Stimulated activated CD8-positive, alpha-beta memory T cell treated with anti-CD3 and anti-CD28 coated beads, Interleukin-15, amount 100 ng/mL, for 4 hours (primary cell): ENCODE measurements at places on chromosomes 13 and 19.

DNA sequence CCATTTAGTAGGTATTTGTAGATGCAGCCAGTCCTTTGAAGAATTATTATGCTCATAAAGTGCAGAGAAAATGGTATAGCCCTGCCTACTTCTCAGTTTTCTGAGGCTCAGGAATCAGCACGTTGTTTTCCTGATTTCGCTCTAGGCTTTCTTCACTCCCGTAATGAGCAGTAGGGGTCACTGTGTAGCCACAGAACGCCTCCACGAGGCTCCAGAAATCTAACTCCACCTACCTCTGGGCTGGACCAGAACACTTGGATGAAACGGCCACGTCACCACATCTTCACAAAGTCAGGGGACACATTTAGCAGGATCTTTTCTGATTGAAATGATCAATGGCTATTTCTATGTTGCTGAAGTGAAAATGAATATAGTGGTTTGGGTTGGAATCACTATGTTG, 49.8 kb upstream of the GTF3A start:
- no peak for DNase-seq

- no peak for DNase-seq
Measured at GRCh38 chr13:96824140-96824539, 170.1 kb downstream of the OXGR1 start.

DNA sequence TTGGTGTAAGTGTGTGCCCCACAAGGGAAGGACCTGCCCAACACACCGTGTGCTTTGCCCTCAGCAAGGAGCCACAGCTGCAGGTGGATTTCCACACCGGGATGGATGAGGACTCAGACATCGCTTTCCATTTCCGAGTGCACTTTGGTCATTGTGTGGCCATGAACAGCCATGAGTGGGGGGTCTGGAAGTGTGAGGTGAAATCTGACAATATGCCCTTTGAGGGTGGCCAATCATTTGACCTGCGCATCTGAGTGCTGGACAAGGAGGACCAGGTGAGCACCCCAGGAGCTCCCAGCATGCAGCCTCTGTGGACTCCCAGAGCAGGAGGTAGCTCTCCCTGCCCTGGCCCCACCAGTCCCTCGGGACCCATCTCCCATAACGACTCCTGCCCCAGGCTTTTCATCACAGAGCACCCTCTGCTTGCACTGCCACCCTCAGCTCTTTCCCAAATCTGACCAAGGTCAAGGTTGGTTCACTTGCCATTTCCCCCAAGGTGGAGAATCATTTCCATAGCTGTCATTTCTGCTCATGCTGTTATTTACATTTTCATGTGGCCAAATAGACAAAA, 13.2 kb upstream of the EID2 start:
- no peak for DNase-seq

DNA sequence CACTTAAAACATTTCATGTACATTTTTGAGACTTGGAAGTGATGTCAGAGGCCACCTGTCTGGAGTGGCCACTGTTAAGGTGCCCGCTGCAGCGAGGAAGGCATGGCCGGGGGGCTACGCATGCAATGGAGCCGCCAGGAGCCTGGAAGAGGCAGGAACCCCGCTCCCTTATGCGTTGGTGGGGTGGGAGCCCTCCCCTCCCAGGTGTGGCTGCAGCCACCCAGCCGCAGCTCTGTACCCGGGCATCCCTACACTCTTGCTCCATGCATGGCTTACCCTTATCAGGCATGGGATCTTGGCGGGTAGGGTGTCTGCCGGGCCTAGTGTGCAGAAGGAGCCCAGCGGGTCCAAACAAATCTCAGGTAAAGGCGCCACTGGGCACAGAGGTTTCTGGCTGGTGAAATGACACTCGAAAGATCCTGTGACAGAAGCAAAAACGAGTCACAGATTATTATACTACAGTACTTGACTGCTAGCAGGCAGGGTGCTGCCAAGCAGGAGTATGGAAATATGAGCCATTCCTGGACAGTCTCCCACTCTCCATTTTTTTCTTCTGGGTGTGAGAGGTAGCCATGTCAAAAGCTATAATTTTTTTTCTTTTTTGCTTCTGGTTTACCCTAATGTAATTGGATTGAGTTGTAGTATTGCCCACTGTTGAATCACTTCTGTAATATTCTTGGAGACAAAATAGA, 1606.3 kb upstream of the MIR17HG start:
- no peak for DNase-seq
